ENCODE measurements at places on chromosomes 5 and 9.

DNA sequence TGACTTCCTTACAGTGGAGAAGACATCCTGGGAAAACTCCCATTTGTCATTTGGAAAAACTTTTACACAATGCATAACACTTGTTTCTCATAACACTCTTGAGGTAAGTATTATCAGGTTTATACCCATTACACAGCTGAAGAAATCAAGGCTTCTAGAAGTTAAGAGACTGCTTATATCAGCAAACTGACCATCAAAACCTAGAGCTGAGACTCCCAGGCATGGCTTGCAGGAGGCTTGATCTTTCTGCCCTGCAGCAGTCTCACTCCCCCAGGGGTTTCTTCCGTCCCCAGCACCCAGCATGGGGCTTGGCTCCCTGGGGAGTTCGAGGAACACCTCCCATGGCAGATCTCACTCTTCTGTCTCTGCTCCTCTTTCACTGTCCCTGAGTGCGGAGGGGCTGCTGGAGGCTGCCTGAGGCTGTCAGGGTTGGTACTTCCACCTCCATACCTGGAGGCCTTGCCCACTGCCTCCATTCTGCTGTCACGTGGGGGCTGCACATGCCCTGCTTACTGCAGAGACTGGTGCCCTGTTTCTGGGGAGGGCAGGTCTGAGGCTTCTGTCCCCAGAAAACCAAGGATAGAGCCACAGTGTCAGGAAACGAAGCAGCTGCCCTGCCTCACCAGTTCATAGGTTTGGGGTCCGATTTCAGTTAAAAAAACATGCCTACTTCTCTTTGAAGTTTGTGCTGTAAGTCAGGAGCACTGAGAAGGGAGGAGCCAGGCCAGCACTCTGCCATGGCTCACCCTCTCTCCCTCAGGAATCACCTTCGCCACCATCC lies 202.5 kb downstream of the PAX5 start:
- no peak for DNase-seq

DNA sequence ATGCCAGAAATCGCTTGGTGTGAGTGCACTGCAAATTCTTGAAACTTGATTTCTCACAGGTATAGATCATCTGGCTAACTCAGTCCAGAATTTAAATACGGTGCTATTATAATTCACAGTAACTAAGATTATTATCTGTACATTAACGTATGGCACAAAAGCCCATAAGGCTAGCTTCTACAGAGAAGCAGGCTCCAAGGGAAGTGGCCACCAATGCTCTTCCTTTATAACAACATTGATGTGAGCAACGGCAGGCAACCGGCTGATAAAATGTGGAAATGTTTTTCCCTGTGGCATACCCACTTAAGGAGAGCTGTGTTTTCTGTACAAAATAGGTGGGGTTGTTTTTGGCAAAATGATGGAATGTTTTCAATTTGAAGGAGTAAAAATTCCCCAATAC lies 35.7 kb downstream of the SEMA4D start:
- no peak for DNase-seq

DNA sequence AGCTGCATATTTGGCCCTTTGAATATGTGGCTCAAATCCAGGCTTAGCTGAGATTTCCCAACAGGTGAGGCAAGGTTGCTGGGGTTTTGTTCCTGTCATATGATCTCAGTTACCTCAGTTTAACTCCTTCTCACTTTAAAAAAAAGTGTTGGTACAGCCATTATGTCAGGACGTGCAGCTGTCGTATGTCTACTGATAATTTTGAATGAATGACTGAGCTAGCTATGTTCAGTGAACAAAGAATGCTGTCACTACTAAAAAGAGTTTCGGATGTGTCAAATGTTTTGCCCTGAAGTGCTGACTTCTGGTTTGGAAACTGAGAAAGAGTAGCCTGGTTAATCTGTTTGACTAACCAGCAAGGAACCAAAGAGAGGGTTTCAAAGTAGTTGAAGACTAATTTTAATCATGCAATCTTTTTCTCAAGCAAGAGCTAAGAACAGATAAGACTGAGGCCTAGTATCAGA lies 106.3 kb upstream of the NR3C1 start:
- DNase-seq: peak; percentile 74

- no peak for DNase-seq
Measured at GRCh38 chr9:114837923-114838322, 32.1 kb upstream of the TNFSF15 start.

- no peak for DNase-seq
Measured at GRCh38 chr5:143170977-143171376, 232.5 kb downstream of the NR3C1 start.

DNA sequence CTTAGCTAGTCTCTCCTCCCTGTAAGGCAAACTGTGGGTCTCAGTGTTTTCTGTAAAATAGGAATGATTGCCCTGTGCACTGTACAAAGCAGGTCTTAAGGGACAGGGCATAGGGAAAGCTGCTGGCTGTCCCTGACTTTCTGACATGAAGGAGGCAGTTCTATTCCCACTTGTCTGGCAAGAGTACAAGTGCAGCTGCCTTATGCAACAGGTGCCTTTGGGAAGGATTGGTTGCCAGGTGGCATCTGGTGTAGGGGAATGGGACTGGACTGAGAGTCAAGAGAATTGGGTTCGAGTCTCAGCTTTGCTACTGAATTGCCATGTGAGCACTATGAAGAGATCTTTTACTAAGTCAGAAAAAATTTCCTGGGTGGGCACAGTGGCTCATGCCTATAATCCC lies 10.0 kb downstream of the BSPRY start:
- no peak for DNase-seq

- DNase-seq: no peak
Measured at GRCh38 chr9:113631871-113632665, 168.5 kb downstream of the RGS3 start.

- DNase-seq: peak; percentile 59
Measured at GRCh38 chr5:107289030-107289714, 381.6 kb downstream of the EFNA5 start.

GRCh38 chr9:131874916-131875670 lies 135.2 kb upstream of the RAPGEF1 start:
- no peak for DNase-seq

GRCh38 chr5:34715711-34716110 lies 59.6 kb downstream of the RAI14 start:
- DNase-seq: no peak

GRCh38 chr5:124310453-124310852 lies 436.0 kb downstream of the ZNF608 start:
- no peak for DNase-seq

DNA sequence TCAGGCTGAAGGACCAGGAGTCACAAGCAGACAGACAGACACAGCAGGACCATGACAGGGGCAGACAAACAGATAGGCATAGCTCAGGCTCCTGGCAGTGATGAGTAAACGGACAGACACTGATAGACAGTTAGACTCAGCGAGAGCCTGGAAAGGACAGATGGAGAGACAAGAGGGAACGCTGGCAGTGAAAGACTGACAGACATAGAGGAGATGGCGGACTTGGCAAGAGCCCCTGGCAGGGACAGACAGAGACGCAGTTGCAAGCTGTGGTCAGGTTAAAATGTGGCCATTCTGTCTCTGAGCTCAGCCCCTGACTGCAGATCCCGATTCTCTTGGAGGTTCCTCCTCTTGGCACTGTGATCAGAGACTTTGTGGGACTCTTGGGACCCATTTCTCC lies 13.6 kb downstream of the CSF2 start:
- DNase-seq: no peak

GRCh38 chr5:62727861-62728260 lies 149.2 kb downstream of the LRRC70 start:
- DNase-seq: no peak

DNA sequence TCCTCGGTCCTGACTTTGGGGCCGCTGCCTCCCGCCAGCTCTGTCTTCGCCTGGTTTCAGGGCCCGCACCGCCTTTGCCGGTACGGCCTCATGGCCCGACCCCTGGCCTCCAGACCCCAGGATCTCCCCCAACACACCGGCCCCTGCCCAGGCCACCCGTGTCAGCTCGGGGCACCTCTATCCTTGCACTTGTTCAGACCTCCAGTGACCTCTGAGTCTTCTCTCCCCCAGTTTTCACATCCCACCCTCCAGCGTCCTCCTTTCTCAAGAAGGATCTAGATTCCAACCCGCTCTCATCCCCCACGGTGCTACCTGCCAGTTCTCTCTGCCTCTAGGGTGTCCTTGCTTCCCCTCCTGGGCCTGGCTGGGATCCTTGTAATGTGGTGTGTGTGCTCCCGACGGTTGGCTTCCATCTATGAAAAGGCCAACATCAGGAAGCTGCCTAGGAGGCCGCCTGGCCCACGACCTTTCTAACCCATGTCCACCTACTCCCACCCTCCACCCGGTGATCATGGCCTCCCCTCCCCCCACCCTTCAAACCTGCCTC lies 61.1 kb downstream of the SPATA31C2 start:
- DNase-seq: no peak

DNA sequence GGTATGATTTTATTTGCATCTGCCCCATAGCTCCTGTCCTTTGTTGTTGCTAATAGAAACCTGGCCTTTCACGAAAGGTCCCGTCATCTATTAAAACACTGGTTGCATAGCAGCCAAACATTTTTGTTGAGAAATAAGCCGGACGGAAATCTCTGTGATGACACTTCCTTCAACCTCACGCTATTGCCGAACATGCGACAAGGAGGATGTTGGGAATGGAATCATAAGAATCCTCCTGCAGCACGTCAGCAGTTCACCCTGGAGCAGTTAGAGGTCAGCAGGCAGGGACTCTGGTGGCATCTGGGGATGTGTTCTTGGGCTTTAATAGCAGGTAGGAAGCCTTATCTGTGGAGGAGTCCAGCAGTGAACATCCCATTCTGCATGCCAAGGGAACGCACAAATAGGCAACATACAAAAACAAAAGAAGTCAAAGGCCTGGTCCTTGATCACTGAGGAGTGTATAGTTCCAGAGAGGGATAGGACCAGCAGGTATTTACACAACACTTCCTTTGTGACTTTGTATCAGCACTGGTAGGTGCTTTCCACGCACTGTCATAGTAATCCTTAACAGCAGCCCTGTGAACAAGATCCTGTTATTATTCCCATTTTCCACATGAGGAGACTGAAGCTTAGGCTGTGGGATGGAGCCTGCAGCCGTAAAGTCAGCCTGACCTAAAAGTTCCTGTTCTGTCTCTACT lies 33.4 kb downstream of the ARHGAP26 start:
- DNase-seq: no peak

GRCh38 chr9:113151696-113152630 lies 1.2 kb downstream of the SLC31A2 start:
- DNase-seq: no peak

DNA sequence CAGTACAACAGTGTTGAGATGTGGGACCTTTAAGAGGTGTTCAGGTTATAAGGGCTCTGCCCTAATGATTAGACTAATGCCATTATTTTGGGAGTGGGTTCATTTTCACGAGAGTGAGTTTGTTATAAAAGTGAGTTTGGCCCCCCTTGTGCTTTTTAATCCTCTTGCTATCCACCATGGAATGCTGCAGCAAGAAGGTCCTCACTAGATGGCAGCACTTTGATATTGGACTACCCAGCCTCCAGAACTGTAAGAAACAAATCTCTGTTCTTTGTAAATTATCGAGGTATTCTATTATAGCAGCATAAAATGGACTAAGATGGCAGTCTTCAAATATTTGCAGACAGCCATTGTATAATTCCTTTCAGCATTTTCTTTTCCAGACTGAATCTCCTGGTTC lies 212.4 kb downstream of the LRRC70 start:
- no peak for DNase-seq
